ENCODE measurements at places on chromosomes 6 and 20.

DNA sequence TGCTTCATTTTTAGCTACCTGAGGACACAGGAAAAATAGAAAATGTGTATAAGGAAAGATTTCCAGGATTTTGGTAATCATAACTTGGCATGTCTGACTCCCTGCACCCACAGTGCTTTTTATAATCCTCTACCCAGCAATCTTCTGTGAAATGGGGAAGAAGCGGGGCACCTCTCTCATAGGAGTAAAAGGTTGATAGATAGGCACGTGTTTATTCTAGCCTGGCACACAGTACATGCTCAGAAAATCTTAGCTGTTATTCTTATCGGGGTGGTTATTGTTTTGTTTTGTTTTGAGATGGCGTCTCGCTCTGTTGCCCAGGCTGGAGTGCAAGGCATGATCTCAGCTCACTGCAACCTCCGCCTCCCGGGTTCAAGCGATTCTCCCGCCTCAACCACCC lies 87.7 kb upstream of the SALL4 start:
- DNase-seq = no peak

DNA sequence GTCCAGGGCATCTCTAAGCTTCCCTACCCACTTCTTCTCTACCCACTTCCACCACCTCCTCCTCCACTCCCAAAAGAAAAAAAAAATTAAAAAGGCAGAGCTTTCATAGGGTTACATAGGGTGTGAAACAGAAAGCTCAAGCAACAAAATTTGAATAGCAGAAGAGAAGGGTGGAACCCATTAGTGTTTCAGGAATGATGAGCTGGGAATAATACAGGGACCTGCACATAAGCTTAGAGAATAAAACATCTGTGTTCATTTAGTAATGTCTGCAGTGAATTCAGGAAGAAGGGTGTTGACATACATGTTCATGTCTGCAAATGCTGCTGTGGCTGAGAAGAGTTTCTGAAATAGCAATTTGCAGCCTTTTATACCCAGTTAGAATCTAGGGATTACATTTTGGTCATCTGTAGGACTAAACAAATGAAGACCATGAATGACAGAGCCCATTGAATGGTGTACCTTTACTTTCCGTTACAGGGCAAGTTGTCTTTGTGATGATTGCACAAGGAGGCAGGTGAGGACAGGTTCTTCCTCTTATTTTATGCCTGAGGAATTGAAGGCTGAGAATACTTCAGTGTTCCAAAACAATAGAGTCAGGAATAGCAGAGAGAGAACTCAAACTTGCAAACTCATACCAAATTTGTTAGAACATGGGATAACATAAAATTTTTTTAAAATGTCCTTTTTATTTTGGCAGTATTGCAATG lies 975.1 kb downstream of the TFAP2A start:
- no peak for DNase-seq

- no peak for DNase-seq
These were observed 63.2 kb downstream of the WASF1 start for GRCh38 chr6:110116258-110116657.

GRCh38 chr6:6600875-6601274 lies 12.4 kb downstream of the LY86 start:
- DNase-seq = no peak

DNA sequence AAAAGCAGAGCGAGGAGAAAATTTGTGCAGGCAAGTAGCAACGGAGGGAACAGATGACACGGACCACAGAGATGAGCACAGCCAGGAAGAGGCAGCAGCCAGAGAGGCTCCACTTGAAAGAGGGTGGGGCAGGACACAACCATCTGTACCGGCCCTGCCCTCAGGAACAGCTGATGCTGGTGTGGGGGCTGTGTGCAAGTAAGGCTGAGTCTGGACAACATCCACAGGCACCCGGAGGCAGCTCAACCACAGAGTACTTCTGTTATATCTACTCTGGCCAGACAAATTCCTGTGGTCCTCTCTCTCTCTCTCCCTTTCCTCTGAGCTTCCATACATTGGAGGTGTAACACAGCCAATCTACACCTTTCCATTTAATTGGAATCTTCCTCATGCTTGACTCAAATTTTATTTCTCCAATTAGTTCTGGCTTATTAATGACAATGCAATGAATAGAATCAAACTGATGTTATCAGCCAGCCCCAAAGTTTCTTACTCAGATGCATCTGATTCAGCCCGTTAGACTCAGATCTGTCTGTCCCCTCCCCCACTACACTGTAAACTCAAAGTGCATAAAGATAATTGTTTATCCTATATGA lies 24.9 kb downstream of the KIF13A start:
- DNase-seq = no peak

GRCh38 chr6:125743604-125744003 lies 5.8 kb upstream of the HEY2 start:
- DNase-seq = no peak

DNA sequence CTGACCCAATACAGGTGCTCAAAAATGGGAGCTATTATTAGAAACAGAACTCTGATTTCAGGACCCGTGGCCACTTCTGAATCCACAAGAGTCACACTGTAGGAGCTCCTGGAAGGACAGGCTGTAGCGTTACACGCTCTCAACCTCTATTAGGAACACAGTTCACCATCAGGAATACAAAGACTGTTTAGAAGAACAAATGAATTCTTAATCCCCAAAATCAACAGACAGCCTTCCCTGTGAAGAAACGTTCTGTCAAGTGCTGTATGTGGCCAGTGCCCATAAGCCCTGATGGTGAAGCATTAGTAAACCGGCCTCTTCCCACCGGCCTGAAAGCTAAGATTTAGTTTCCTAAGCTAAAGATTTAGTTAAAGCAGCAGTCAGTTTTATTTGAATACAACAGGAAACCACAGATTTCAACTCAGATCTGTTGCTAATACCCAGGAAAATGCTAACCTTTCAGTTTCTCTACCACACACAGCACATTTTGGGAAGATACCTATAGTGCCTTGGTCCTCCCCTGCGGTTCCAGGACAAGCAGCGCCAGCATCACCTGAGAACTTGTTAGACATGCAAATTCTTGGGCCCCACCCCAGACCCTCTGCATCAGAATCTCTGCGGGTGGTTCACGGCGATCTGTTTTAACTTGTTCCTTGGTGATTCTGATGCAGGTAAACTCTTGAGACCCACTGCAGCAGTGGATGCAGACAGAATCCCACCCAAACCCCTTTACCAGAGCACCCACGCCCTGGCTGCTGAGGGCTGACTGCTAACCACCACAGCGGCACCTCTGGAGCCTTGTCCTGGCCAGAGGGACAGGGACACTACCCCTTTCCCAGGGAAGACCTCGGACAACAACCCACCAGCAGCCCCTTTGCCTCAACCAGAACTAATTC lies 33.4 kb downstream of the MTRES1 start:
- no peak for DNase-seq

DNA sequence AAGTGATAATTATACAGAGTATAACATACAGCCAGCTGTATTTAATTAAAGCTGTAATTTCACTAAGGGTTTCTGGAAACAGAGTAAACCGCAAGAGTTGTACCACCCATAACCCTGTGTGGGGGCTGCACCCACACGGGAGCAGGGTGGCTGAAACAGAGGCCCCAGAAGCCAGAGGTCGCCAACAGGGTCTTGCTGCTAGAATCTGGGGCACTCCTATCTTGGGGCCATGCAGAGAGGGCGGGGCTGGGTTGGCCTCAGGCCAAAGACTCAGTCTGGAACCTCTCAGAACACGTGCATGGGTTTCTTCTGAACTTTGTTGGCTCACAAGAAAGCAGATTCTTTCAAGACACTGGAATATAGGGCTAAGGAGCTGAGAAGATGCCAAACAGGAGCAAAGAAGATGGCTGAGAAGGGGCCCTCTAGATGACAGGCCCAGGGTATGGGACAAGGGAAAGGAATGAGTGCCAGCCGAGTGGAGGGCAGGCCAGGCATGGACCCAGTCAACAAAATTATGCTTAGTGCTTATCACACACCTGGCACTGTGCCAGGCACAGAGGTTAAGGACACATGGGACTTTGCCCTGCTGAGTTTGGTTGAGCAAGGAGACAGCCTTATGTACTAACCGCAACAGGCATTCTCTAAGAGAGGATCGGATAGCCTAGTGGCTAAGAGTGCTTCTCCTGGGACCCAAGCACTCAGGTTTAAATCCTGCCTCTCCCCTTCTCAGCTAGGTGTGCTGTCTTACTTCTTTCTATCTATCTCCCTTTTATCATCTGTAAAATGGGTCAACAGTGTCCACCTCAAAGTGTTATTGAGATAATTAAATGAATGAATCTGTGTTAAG lies 96.6 kb upstream of the FOXP4 start:
- DNase-seq = no peak

- no peak for DNase-seq
These were observed 87.5 kb downstream of the SYNJ2 start for GRCh38 chr6:158068893-158069799.

- no peak for DNase-seq
These were observed 118.0 kb upstream of the ARID1B start for GRCh38 chr6:156658966-156659821.

- no peak for DNase-seq
These were observed 23.9 kb upstream of the TOP1 start for GRCh38 chr20:41004531-41005360.

DNA sequence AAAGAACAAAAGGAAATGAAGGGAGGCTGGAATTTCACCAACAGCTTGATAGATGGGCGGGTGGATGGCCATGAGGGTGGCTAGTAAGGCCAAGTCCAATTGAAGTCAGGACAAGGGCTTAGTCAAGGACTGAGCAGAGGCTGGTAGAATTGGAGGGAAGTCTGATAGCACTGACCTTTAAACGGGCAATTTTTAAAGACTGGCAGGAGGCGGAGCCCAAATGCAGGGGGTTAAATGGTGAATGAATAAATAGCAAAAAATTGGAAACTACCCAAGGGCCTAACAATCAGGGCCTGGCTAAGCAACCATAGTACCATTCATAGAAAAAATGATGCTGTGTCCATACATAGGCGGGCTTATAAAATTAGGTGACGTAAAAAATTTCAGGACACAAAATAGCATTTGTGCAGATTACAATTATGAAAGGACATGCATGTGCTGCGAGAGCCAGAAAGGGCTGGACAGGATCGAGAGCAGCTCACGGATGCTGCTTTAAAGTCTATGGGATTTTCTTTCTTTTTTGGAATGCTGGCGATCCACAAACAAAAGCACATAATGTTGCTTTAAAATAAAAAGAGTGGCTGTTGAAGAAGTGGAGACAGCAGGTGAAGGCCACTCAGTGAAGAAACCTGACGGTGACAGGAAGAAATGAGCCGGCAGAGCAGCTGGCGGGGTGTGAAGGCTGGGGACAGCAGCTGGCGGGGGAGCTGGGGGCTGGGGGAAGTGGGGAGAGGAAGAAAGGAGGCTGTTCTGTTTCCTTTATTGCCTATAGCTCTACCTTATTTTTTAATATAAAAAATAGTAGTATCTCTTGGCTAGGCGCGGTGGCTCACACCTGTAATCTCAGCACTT lies 42.8 kb upstream of the TAF8 start:
- no peak for DNase-seq

GRCh38 chr20:22985239-22985778 lies 49.8 kb upstream of the SSTR4 start:
- no peak for DNase-seq

GRCh38 chr6:7773322-7773721 lies 47.4 kb downstream of the BMP6 start:
- no peak for DNase-seq

- no peak for DNase-seq
These were observed 58.9 kb upstream of the RREB1 start for GRCh38 chr6:7048894-7049293.

- no peak for DNase-seq
These were observed 18.8 kb upstream of the ZNF831 start for GRCh38 chr20:59144831-59145196.

DNA sequence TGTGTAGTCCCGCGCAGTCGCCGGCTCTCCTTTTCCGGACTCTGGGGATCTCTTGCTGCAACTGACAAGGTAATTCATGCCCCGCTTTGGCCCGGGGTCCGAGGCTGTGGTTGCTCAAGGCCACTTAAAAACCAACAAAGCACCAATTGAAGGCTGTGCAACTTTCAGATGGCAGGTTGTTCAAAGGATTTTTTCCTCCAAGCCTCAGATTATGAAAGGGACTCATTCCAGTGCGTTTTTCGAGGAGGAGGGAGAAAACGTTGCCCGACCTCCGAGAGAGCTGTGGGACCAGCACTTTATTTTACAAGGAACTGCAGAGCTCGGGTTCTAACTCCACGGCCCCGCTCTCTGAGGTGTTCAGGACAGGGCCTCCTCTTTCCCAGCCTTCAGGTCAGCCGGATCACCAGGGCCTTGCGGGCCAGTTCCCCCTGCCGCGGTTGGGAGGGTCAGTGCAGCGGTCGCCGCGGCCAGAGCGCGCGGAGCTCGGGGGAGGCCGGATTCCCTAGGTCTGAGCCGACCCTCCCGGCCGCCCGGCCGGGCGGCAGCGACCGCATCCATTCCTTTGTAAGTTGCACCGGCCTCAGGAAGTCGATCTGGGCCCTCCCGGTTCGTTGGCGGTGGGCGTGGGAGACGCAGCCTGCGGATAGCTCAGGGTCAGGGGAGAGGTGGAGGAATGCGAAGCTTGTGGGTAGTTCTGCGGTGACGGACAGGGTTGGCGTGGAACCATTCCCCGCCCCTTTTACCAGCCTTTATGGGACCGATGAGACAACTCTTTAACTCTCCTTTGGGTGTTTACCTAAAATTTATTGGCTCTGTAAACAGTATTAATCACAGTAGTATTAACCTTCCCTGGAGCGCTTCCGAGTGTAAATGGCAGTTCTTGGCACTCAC lies 1.6 kb downstream of the UTRN start:
- DNase-seq = no peak

DNA sequence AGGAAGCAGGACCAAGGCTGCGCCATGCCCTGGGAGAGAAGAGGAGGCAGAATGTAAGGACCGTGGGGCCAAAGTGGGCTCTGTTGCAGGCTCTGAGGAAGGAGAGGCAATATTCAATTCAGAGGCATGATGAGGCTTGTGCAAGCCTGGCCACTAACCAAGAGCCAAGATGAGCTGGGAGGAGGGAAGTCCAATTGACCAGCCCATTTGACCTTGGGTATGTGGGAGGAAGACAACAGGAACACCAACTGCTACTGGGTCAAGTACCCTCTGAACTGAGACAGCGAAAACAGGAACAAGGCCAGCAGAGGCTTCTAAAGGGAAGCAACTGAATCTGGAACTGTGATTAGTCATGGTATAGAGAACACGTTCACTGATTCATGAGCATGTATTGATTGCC lies 779.6 kb downstream of the MAFB start:
- no peak for DNase-seq

DNA sequence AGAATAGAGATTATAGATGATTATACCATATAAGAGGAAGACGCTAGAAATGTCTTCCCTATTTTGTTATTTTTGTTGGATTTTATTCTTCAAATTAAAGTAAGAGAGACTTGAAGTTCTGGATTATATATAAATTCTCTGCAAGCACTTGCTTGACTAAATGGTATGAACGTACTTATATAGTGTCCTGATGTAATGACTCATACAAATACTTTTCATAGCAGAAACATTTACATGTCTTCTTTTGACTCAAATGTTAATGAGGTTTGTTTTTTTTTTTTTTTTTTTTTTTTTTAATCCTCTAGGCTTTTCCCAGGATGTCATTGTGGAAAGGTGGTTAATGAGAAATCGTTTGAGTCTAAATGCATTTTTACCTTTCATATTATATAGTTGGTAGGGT lies 55.0 kb downstream of the PDE7B start:
- DNase-seq = no peak

Data from esophagus squamous epithelium (tissue), 5 donors.